ENCODE measurements at places on chromosomes 2 and 18. TPM values are rescaled to one million over a fixed set of nuclear protein-coding genes. Genes with fewer than 3 reads are reported as not detected.

The OR6B2 gene
- total RNA-seq = not detected

The IRS1 gene
- 16.1 TPM for total RNA-seq

The MYCN gene
- total RNA-seq = 2.3 TPM

The ARHGEF33 gene
- total RNA-seq = 0.46 TPM

The GREB1 gene
- 4.8 TPM for total RNA-seq

The FAP gene
- 3.6 TPM for total RNA-seq

The OTOS gene
- not detected for total RNA-seq

The ZBTB14 gene
- 21.2 TPM for total RNA-seq

The DHRS9 gene
- total RNA-seq = not detected

The G6PC2 gene
- not detected for total RNA-seq

The OSR1 gene
- total RNA-seq = 0.04 TPM

The C2orf66 gene
- not detected for total RNA-seq

The NXPH2 gene
- not detected for total RNA-seq

The SMYD1 gene
- total RNA-seq = not detected

The CFC1 gene
- not detected for total RNA-seq

The RAB6C gene
- total RNA-seq = 0.34 TPM

The TCF23 gene
- not detected for total RNA-seq

The GAL3ST2 gene
- not detected for total RNA-seq
